Fibroblast of villous mesenchyme (primary cell): ENCODE measurements at places on chromosomes 12 and 14.

- no peak for DNase-seq
These were observed 627 bp downstream of the TESC start for GRCh38 chr12:117098361-117099217.

DNA sequence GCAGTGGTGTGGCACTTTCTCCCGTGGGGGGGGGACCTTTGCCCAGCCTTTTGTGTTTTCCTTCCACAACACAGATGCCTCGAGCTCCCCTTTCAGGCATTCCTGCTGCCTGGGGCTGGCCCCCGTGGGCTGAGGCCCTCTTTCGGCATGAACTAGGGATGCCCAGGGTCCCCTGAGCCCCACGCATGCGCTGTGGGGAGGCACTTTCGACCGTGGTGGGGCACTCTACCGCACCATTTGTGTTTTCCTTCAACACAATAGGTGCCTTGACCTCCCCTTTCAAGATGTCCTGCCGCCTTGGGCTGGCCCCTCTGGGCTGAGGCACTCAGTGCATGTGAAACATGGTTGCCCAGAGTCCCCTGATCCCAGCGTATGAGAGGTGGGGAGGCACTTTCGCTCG lies 363.7 kb downstream of the ALG10 start:
- no peak for DNase-seq

DNA sequence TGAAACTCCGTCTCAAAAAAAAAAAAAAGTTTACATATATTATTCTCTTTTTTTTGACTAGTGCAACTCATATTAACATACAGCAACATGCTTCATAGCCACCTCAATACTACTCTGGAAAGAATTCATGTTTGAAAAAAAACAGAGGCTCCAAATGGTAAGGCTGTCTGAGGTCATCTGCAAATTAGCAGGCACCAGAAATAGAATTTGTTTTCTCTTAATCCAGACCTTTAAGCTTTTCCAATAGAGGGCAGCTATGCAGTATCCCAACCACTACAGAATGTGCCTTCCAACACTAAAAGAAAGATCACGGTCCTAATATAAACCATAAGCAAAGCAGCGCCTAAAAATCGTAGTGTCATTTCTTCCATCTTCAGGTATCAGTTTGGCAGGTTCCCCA lies 12.0 kb downstream of the C2CD5 start:
- DNase-seq, result no peak

DNA sequence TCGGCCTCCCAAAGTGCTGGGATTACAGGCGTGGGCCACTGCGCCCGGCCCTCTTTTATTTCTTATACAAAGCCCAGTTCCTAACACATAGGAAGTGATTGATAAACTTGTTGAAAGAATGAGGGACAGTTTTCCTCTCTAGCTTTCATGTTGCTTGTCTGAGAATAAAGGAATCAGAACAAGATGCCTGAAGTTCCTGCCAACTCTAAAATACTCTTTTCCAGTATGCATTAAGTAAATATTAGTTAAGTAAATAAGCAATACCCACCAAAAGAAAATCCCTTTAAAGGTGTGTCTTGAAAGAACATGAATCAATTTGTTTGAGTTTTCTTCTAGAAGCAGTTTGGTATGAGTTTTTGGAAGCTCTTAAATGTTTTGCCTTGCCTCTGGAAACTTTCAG lies 24.4 kb upstream of the CD27 start:
- no peak for DNase-seq

DNA sequence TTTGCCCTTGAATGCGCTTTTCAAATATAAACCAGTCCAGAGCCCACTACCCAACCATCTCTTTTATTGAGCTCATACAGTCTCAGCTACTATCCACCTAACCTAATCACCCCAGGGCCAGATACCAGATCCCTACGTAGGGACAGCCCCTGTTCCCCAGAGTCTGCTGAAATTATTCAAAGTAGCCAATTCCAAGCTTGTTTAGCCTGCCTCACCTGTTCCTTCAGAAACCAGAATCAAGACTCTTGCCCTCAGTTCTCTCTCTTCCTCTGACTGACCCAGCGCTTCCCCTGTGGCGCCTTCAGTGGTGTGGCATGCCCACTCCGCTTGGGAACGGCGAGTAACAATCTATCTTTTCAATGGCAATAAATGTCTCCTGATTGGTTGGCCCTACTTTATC lies 18.8 kb downstream of the BMAL2 start:
- no peak for DNase-seq

GRCh38 chr12:122031342-122032216 lies 9.9 kb downstream of the BCL7A start:
- no peak for DNase-seq

- DNase-seq, result no peak
These were observed 378.8 kb downstream of the MED13L start for GRCh38 chr12:115898670-115899069.

GRCh38 chr12:110344657-110345056 lies 58.9 kb downstream of the ANAPC7 start:
- no peak for DNase-seq

DNA sequence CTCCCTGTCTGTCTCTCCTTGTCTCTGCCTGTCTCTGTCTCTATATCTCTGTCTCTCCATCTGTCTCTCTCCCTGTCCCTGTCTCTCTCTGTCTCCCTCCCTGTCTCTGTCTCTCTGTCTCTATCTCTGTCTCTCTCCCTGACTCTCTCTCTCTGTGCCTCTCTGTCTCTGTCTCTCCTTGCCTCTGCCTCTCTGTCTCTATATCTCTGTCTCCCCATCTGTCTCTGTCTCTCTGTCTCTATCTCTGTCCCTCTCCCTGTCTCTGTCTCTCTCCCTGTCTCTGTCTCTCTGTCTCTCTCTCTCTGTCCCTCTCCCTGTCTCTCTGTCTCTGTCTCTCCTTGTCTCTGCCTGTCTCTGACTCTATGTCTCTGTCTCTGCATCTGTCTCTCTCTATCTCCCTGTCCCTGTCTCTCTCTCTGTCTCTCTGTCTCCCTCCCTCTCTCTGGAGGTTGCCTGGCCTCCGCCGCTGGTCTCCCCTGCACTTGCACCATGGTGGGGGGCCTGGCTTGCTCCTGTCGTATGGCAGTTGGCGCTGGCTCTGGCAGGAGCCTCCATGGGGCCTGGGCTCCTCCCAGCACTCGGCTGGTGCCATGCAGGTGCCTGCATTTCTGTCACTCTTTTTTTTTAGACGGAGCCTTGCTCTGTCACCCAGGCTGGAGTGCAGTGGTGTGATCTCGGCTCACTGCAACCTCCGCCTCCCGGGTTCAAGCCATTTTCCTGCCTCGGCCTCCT lies 28.3 kb downstream of the MMP17 start:
- no peak for DNase-seq

GRCh38 chr14:49621114-49621881 lies 699 bp downstream of the MGAT2 start:
- DNase-seq, result peak; percentile 49

- DNase-seq, result no peak
These were observed 51.2 kb upstream of the CERS5 start for GRCh38 chr12:50218386-50218785.
